Lower lobe of right lung (tissue), 2 donors: ENCODE measurements at places on chromosomes 7 and 10.
A peak's percentile ranks its signal among the peaks of the same experiment; 100 is the strongest.

DNA sequence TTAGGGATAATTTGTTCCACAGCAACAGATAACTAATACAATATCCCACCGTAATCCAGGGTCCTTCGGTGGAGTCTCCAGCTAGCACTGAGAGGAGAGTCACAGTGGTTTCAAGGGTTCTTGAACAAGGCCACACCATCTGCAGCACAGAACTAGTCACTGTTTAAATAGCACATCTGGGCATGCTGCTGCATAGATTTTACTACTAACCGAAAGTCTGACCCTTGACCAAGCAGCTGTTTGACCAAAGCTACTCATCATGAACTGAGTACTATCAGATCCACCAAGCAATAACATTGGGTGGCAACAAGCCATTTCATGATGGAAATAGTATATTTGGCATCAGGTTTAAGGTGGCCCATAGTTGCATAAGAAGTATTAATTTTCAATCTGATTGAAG is 53.2 kb downstream of the ANKMY2 start:
- DNase-seq: no peak

DNA sequence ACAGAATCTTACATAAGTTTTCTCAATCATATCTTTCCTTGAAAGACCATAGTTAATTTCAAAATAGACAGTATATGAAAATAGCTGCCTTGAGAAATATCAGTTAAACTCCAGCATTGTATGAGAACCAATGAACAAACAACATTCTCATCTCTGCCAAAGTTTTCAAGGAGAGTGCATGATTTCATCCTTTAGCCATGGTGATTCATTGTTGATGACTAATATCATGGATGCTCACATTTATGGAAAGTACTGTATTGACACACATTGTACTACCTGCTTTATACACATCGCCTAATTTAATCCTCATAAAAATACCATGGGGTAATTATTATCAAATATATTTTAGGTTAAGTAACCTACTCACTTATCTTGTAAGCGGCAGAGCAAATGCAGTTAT is 250.3 kb downstream of the CNTNAP2 start:
- no peak for DNase-seq

- no peak for DNase-seq
Measured at GRCh38 chr10:124693801-124694416, 50.3 kb downstream of the FAM53B start.

DNA sequence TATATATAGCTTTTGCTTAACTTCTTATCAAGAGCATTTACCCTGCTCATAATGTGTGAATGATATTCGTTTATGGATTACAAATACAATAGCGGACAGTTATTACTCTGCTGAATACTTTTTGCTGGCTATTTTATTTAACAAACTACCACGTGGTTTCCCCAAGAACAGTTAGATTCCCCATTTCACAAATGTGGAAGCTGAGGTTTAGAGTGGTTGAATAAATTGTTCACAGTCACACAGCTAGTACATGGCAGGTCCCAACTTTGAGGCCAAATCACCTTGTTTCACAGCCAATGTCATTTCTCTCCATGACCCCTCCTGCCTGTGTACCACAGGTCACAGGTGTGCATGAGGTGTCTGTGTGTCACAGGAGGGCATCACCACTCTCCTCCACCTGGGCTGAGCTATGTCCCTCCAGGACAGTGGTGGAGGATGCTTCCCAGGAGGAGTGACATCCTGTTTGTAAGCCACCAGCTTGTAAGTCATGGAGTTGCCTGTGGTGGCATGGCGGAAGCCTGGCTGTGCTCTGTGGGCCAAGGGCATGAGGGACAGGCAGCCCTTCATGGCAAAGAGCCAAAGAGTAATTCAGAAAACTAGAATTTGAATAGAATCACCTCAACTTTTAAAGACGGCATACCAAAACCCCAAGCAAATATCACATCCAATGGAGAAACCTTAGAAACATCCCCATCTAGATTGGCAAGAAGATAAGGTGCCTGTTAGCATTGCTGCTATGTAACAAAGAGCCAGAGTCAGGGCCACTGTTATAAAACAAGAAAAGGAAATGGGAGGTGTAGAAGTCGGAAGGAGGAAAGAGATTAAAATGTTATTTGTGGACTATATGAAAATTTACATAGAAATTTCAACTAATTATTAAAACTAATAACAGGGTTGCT is 51.9 kb downstream of the AOC1 start:
- DNase-seq: no peak

- no peak for DNase-seq
Measured at GRCh38 chr7:97601931-97602457, 129.9 kb upstream of the TAC1 start.

GRCh38 chr7:2554661-2555111 is 638 bp downstream of the BRAT1 start:
- DNase-seq: peak; percentile 41
